Activated naive CD8-positive, alpha-beta T cell treated with anti-CD3 and anti-CD28 coated beads, Interleukin-2, amount 10 ng/mL, durations not matched to agents 7 days and 5 days (primary cell): ENCODE measurements at places on chromosomes 3 and 15. TPM values are rescaled to one million over a fixed set of nuclear protein-coding genes. Genes with fewer than 3 reads are reported as not detected.
A peak's percentile ranks its signal among the peaks of the same experiment; 100 is the strongest.

- no peak for DNase-seq
These were observed 75.4 kb upstream of the PSMD6 start for GRCh38 chr3:64098670-64099069.

GRCh38 chr15:77180270-77180669 lies 109.4 kb upstream of the TSPAN3 start:
- DNase-seq: no peak

DNA sequence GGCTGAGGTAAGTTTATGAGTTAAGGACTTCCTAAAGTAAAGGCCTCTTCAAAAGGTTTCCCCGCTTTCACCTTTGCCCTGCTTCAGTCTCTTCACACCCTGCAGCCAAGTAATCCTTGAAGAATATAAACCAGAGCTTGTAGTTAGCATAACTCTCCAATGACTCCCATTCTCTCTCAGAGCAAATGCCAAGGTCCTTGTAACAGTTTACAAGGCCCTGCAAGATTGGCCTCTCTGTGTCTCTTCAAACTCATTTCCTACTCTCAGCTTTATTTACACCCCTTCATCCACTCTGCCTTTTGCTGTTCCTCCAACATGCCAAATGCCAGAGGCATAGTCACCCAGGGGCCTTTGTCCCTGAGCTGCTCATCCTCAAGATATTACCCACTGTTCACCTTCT lies 60.5 kb upstream of the MME start:
- no peak for DNase-seq

GRCh38 chr3:115068799-115069198 lies 78.3 kb downstream of the ZBTB20 start:
- no peak for DNase-seq

- no peak for DNase-seq
These were observed 100.9 kb upstream of the TLE3 start for GRCh38 chr15:70198441-70199123.

- DNase-seq: peak; percentile 73
These were observed at the start of gene CELF6 for GRCh38 chr15:72319985-72320671. CELF6 (minus strand) TSS chr15:72320157; CDS start chr15:72319874, 283 bp downstream.

DNA sequence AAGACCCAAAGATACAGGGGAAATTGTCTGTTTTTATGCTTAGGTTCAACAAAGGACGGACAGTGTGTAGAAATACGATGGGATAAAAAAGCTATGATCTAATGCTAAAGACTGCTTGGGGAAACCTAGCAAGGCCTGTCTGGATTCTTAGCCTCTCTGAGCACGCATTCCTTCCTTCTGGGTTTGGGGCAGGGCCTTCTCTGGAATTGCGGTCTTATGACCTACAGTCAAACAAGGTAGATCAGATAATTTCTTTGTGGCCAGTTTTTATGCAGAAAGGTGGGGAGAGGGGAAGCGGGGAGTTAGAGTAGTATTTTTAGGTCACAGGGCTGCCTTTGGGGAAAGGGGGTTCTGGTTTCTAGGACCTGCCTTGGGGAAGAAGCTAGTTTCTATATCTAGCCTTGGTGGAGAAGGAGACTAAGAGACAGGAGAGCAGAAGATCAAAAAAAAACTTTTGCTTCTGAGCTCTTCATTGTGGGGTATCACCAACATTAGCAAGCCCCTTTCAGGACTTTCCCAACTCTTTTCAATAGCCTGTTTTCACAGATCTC lies 39.1 kb upstream of the LIPC start:
- DNase-seq: no peak

The AHSG gene
- not detected for total RNA-seq

The ACAN gene
- total RNA-seq: not detected

DNA sequence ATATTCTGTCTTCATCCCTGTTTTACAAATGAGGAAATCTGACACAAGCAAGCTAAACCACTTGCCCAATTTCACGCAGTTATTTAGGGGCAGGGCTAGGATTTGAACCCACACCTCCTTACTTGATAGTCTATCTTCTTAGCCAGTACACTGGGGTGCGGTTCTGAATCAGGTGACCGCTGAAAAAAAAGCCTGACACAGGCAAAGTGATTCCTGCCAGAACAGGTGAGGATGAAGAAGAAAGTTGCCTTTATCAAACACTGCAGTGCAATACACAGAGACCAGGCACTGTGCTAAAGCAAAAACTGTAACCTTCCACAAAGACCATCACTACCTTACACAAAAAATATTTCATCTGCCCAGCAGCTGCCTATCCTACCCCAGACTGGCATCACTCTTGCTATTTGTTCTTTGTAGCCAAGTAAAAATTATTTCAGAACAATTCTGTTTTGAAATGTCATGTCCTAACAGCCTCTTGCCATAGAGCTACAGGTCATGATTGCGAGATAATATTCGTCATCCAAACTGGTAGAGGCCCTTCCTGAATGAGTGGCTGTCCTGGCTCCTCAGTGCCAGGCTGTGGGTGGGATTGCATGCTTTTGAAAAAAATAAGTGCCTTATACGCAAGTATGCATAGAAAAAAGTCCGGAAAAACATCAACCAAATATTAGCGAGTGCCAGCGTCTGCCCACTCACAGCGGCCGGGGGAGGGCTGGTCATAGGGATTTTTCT lies 142.3 kb upstream of the TPM1 start:
- no peak for DNase-seq

The RARB gene
- not detected for total RNA-seq

DNA sequence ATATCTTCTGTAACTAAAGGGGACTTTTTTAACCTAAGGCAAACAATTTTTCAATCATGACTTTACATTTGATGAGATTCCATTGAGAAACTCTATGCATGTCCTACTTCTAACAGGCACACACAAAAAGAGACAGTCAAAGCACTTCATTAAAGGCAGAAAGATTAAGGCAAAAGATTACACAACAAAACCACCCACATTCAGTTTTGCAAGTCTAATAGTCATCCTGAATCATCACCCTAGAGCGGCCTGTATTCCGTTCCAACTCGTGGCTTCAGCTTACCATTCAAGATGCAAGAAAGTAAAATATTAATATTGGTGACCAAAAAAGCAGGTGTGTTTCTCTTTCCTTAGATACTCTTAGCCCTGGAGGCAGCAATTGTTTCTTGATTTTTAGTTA lies 205.9 kb downstream of the P3H2 start:
- DNase-seq: no peak

DNA sequence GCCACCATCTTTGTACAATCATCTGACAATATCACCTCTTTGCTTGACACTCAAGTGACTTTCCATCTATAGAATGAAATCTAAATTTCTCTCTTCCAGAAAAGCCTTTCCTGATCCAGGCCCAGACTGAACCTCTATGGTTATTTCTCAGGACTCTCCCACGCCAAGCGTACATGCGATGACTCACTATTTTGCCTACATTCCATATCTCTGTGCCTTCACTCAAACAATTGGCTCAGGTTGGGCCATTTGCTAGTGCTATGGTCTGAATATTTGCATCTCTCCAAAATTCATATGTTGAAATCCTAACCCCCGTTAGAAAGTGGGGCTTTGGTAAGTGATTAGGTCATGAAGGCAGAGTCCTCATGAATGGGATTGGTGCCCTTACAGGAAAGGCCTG lies 43.9 kb downstream of the ST3GAL6 start:
- DNase-seq: no peak

GRCh38 chr15:77985931-77986480 lies 91.5 kb downstream of the TBC1D2B start:
- DNase-seq: no peak

The GABRA5 gene
- total RNA-seq: not detected

The SPTSSB gene
- not detected for total RNA-seq

DNA sequence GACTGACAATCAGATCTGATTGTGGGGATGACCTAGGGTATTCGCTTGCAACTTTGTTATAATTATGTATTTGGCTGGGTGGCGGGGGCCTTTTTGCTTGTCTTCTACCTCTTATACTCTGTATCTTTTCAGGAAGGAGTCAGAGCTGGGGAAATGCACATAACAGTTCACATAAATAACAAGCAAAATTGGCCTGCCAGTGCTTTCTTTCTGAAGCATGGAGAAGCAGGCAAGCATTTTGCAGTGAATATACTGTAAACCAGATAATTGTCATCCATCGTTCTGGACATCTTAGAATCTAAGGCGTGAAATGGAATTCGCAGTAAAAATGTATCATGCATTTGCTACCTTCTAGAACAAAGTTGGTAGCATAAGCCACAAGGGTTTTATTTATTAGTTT lies 227.6 kb downstream of the CLSTN2 start:
- DNase-seq: no peak

- DNase-seq: no peak
These were observed 322.6 kb upstream of the KCNH8 start for GRCh38 chr3:18825665-18826064.

- DNase-seq: no peak
These were observed 532 bp upstream of the SELENOT start for GRCh38 chr3:150602426-150603152.

The KCNH8 gene
- total RNA-seq: not detected

- DNase-seq: no peak
These were observed 297.7 kb upstream of the NR2E3 start for GRCh38 chr15:71512682-71513006.

DNA sequence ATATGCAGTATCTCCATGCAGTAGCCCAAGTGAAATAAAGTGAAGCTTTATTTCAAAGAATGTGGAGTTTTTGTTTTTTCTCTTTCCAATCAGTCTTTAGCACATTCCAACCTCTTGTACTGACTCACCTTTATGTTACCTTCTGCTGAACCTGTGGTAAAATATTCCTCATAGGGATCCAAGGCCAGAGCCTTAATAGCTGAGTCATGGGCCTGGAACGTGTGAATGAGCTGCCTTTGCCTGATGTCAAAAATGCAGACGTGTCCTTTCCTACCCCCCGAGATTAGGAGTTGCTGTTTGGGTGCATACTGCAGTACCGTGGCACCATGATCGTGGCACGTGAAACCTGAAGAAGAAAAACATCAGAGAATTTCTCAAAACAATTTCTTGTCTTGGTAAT lies 108.5 kb downstream of the GLDN start:
- no peak for DNase-seq

DNA sequence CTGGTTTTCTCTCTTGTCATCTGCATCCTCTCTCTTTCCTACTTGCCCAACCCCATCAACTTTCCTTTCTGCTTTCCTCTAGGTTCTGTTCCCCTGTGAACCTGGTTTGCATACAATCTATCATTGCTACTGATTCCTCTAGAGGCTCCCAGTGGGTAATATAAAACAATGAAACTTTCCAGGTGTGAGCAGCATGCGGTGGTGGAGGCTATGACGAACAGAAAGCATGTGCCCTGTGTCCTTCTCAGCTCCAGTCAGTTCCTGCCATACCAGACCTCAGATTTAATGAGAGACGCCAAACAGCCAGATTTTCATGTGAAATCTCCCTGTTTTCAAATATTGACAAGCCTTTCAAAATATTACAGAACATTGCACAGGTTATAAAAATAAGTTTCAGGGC lies 3.5 kb upstream of the ACAP2 start:
- DNase-seq: no peak

- no peak for DNase-seq
These were observed 121.4 kb downstream of the HCN4 start for GRCh38 chr15:73247331-73247730.

The KY gene
- not detected for total RNA-seq

- no peak for DNase-seq
These were observed 4.8 kb downstream of the ATP8B4 start for GRCh38 chr15:50113992-50114780.

DNA sequence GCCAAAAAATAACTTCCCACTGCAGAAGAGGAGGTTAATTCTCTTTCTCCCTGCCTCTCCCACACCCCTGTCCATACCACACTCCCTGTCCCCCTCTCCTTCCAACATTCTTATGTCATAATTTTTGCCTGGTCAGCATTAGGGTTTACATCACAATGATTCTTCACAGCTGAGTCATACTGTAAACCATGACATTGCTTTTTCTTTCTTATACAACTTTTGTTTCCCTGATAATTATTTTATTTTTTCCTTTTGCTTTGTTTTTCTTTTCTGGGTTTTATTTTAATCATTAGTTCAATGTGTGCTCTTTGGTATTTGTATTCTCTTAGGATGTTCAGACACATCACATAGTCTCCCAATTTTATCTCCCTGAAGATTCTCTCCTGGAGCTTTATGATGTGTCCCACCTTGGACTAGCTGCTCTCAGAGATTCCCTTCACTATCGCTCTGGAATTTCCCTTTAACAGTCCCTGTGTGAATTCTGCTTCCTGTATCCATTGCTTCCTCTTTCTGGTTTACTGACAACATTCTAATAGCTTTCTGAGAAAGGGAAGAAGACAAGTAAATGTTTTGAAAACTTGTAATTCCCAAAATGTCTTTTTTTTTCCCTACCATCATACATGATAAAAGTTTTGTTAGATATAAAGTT lies 70.7 kb downstream of the SOX2 start:
- no peak for DNase-seq

DNA sequence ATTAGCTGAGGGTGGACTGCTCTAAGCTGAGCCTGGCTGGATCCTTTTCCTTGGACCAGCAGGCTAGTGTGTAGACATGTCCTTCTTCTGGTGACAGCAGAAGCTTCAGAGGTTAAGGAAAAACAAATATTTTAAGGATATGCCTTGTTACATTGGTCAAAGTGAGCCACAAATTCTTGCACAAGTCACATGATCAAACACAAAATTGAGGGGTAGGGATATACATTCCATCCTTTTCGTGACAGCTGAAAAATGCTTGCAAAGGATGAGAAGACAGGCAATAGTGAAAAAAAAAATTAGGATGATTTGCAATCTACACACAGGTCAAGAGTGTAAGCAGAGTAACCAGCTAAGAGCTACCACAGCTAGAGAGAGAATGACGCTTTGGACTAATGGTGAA lies 21.1 kb upstream of the OXTR start:
- no peak for DNase-seq

DNA sequence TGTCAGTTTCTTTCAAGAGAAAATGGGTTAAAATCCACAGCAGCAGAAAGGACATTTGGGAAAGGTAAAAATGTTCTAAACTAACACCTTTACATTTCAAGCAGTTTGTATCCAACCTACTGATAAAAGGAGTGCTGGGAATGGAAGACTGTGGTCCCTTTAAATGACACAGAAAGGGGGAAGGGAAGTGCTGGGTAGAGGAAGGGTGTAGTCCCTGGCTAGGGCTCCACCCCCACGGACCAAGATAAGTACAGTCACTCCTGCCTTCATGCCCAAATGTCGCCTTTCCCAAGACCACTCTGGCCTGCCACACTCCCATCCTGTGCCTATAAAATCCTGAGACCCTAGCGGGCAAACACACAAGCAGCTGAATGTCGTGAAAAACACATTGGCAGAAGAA lies 350.9 kb upstream of the POU1F1 start:
- DNase-seq: no peak

GRCh38 chr15:90184119-90184785 lies 16.9 kb upstream of the SEMA4B start:
- DNase-seq: no peak

The CNTN4 gene
- total RNA-seq: not detected

GRCh38 chr3:60017631-60018030 lies 967.8 kb upstream of the CFAP20DC start:
- DNase-seq: no peak

The WDR72 gene
- not detected for total RNA-seq

GRCh38 chr3:132535575-132536441 lies 61.3 kb upstream of the ACKR4 start:
- DNase-seq: peak; percentile 36

The RBMS3 gene
- total RNA-seq: 0.58 TPM

The GOLGA8N gene
- total RNA-seq: 44.6 TPM
